ENCODE measurements at places on chromosomes 3 and 15.

GRCh38 chr3:144652573-144652972 lies 681.0 kb downstream of the DIPK2A start:
- no peak for DNase-seq

DNA sequence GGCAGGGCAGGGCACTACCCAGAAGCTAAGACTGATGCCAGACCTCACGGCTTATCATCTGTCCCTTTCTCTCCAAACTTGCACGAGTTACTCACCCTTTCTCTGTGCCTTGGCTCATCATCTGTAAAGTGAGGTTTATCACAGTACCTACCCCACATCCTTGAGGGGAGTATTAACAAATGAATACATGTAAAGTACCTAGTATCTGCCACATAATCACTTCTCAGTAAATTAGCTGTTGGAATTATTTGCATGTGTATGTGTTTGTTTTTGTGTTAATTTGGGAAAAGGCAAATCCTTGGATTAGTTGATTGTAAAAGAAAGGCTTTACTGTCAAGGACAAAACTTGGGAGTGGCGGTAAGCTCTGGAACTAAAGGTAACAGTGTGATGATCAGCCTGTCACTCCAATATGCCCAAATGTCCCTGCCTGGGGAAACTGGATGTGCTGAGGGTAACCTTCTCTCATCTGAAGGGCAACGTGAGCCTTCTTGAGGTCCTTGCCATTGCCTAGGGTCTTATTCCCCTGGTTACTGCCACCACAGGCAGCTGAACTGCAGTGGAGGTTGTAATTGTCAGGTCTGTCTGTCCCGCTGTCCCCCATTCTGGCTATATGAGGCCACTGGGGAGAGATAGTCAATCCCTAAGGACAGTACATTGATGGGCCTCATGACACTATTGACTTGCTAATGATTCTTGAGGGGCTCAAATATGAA lies 269.4 kb downstream of the CLSTN2 start:
- no peak for DNase-seq

DNA sequence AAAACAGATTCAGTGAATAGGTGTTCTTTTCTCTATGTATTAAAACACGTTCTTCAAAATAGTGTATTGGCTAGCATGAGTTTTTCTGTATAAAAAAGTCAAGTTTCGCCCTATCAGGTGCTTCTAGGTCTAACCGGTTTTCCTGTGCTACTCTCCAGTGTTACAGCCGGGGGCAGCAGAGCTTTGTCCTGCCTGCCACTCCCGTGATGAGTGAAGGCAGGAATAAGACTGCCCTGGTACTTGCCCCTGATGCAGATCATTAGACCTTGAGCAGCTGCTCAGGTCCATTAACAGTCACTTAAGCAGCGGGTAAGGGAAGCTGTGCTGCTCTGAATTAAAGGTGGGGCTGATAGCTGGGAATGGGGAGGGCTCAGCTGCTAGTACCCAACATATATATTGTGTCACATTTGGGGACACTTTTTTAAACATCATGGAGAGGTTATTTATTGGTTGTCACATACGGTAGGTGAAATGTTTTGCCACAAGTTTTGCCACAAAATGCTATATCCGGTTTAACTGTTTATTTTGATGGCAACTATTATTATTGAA lies 1.3 kb upstream of the UNC13C start:
- no peak for DNase-seq

- DNase-seq: no peak
Measured at GRCh38 chr3:77052733-77053670, 13.1 kb downstream of the ROBO2 start.

- DNase-seq: no peak
Measured at GRCh38 chr3:128133273-128133883, 9.8 kb upstream of the RUVBL1 start.

DNA sequence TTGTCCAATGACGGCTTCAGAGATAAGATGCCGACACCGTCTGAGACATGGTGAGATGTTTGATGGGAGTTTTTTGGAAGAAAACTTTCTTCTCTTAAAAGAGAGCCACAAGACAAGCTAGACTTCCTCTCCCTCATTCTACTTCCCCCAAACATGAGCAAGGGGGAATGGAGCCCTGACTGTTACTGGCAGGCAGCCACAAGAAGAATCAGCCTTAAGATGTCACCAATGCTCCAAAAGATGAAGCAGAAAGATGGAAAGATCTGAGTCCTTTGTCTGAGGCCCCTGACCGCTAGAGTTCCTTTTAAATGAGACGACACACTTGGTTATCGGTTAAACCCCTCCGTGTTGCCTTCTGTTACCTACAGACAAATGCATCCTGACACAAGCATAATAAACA lies 108.7 kb downstream of the ST8SIA2 start:
- no peak for DNase-seq

DNA sequence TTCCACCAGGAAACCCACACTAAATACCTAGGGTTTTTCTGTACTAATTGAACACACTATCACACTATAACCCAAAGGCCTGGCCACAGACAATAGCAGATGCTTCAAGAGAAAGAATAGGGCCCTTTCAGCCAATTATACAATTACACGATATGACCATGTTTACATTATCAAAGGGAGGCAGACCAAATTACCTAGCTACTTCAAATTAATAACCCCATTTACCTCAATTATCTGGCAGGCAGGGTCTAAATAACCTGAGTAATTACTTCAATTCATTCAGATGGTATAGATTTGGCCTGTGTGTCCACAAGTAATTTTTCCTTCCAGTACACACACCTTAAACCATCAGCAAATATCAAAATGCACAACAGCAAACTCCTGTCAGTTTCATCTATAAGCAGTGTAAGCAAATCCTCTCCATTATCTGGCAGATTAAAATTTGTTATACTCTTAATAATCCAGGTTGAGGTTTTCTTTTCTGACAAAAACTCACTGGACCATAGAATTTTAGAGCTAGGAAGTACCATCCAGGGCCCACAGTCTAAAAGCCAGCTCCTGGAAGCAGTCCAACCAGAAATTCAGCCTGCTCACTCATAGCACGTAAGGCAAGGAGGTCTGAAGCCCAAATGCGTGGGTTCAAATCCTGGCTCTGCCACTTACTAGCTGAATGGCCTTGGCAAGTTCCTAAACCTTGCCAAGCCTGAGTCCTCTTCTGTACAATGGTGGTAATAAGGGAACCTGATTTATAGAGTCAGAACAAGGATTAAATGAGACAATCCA lies 51.8 kb downstream of the RFTN1 start:
- no peak for DNase-seq

DNA sequence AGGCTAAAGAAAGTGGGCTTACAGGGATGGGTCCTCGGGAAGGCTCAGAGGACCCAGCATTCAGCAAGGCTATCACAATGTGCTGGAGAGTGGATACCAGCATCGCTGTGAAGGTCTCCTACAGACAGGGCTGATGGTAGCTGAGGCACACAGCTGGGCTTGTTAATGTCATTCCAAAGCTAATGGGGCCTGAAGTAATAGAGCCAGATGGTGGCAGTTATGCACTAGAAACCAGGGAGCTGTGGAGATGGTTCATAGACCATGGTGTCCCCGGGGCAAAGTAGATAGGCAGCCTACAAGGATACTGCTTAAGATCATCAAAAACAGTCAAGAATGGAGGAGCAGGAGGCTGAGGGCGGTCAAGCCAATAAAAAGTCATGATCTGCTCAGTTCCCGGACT lies 24.8 kb upstream of the BOC start:
- DNase-seq: no peak

DNA sequence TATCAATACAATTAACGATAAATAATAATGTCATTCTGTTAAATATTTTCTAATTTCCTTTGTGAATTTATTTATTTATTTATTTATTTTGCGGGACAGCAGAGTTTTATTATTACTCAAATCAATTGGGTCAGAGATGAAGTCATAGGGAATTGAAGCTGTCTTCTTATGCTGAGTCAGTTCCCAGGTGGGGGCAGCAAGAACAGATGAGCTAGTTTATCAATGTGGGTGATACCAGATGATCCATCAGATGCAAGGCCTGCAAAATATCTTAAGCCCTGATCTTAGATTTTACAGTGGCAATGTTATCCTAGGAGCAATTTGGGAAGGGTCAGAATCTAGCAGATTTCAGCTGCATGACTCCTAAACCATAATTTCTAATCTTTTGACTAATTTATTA lies 1050.3 kb downstream of the OTOL1 start:
- DNase-seq: no peak

GRCh38 chr15:99333413-99333812 lies 82.1 kb downstream of the LRRC28 start:
- DNase-seq: no peak

DNA sequence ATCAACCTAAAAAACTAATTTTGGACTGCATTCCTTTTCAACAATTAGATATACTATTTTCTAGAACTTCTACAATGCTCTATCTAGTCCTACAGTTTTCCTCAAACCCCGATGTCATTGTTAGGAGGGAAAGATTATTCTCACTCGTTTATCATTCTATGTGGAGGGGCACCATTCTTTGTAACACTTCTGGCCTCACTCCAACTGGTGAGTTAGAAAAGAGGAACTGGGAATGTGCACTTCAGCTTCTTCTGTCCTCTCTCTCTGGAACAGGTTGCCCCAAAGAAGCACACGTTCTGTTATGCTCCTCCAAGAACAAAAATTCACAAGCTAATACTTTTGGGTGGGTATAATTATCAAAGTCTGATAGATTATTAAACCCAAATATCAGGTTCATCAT lies 137.9 kb downstream of the UACA start:
- no peak for DNase-seq

GRCh38 chr15:79366691-79367090 lies 55.8 kb downstream of the TMED3 start:
- no peak for DNase-seq

DNA sequence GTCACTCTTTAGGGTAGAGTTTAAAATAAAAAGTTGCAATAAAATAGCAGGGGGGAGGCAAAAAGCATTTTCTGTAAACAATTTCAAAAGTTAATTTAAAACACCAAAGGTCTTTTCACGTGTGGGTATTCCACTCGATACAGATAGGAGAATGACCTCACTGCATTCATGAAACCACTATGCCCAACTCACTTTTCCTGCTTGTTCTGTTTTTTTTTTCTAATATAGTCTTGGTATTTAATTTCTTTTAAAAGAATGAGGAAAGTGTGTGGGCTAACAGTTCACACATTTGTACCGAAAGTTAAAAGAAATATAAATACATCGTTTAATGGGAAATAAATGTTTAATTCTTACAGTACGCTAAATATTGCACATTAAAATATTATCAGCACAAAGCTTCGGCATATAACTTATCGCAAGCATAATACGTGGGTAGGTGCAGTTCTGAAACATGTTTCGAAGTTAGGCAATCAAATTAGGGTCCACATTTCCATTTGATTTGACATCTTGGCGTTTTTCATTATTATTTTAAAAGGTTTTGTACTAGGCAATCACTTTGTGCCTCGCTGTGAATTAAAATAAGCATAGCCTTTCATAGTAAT lies 41.4 kb downstream of the VGLL4 start:
- DNase-seq: no peak

DNA sequence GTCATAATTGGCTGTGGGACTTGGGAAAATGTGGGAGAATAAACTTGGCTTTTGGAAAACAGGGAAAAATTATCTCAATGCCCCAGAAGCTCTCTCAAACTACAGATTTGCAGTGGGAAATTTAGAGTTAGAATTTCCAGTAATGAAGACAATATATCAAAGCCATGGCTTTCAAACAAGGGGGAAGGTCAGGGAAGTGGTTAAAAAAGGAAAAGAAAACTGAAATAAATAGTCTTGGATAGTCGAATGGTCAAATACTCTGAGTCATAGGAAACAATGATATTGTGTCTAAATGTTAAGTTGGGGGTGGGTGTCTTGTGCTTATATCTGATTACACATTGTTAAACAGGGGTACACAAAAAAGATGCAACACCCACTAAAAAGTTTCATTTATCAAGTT lies 272.4 kb upstream of the COL8A1 start:
- no peak for DNase-seq

DNA sequence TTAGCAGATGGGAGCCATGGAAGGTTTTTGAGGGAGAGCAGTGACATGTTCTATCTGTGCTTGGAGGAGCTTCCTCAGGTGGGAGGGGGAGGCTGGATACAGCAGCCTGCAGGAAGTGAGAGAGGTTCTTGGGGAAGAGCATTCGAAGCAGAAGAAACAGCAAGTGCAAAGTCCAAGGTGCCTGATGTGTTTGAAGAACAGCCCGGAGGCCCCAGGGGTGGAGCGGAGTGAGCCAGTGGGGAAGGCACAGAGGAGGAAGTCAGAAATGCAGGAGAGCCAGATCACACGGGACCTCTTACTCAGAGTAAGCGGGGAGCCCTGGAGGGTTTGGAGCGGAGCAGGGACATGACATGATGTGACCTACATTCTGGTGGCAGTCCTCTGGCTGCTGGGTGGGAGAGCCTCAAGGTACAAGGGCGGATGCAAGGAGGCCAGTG lies 10.8 kb downstream of the ITGA11 start:
- DNase-seq: no peak

DNA sequence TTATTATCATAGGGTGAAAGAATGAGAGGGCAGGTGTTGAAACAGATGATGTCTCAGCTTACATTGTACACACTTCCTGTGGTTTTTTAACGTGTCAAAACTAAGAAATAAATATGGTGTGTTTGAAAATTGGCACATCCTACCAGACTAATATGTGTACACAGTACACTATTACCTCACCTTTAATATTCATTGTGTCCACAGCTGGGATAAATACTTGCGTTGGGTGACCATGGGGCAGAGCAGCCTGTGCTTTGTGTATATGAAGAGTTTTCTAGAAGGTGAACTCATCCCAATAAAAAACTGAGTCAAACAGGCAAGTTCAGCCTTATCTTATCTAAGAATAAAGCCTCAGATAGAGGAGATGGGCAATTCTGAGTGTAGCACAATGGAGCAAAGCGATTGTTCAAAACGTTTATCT lies 17.3 kb downstream of the SUCNR1 start:
- no peak for DNase-seq

Measured in stimulated activated CD4-positive, alpha-beta T cell treated with anti-CD3 and anti-CD28 coated beads, TNF-alpha, amount 100 ng/mL, for 48 hours (primary cell).